ENCODE measurements at places on chromosomes 2 and 18.

DNA sequence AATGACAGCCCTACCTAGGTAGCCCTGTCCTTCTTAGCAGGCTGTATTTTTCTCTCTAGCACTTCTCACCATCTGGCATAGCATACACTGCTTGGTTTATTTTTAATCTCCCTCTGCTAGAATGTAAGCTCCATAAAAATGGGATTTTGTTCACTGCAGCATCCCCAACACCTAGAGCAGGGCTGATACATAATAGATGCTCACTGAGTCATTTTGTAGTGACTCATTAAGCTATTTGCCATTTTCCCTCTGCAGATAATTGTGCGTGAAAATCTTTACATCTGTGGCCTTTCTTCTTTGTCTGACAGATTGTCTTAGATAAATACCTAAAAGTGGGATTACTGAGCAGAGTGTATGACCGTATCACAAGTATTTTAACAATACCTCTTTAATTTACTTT is 82.5 kb downstream of the CERS6 start:
- no peak for DNase-seq

DNA sequence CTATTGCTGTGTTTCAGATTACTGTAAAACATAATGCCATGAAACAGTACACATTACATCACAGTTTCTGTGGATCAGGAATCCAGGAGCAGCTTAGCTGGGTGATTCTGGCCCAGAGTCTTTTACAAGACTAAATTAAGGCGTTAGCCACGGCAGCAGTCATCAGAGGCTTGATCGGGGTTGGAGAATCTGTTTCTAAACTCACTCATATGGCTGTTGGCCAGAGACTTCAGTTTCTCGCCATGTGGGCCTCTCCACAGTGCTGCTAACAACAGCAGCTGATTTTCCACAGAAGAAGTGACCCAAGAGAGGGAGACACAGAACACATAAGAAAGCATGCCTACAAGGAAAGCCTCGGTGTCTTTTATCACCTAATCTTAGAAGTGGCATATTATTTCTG is 89.2 kb upstream of the MYO3B start:
- no peak for DNase-seq

GRCh38 chr2:9356261-9356660 is 67.1 kb downstream of the ITGB1BP1 start:
- no peak for DNase-seq

DNA sequence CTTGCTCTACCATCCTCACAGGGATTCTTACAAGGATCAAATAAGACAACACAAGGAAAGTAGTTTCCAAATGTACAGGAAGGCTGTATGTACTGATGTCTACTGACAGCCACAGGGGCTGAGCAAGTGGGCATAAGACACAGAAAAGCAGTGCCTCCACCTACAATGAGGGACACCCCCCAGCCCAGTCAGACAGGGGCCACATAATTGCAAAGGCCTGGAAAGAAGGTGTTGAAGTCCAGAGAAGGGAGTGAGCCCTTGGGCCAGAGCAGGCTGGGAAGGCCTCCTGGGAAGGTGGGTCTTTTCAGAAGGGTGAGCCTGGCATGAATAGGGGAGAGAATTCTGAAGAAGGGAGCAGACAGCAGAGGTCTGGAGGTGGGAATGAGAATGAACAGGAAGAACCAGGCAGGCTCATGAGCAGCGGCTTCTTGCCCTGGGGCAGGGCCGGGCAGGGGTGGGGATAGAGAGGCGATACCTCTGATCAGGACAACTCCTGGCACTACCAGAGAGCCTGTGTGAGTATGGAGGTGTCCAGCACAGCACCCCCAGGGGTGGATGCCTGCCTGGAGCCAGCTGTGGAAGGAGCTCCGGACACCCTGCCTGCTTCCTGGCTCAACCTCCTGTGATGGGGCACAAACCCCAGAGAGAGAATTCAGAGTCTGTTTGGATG is 30.1 kb downstream of the HS1BP3 start:
- no peak for DNase-seq

GRCh38 chr18:11885278-11885947 is 22.7 kb downstream of the MPPE1 start:
- no peak for DNase-seq

- no peak for DNase-seq
Observed at GRCh38 chr2:238159661-238160205, 963 bp downstream of the ERFE start.

DNA sequence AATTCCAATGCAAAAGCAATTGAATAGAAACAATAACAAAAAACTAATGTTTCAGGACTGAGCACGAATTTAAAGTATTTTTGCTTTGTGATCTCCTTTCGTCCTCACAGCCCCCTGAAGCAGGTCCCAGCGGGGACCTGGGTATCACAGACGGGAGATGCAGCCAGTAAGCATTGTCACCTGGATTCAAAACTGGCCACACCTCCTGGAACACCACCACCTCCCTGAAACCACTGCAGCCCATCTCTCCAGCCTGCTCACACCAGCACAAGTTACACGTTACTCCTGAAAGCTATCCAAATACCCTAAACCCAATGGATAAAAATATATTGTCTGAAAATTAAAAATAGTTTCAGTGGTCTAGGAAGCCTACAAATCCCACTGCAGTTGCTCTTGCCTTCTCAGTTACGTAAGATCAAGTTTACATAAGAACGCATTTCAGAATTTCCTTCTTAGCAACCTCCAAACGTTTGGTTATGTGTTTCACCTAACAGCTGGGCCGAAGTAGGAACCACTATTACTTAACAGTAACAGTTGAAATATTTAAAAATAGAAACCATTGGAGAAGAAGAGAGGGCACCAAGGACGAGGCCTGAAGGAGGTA is 178.0 kb downstream of the HDAC4 start:
- DNase-seq, result no peak

DNA sequence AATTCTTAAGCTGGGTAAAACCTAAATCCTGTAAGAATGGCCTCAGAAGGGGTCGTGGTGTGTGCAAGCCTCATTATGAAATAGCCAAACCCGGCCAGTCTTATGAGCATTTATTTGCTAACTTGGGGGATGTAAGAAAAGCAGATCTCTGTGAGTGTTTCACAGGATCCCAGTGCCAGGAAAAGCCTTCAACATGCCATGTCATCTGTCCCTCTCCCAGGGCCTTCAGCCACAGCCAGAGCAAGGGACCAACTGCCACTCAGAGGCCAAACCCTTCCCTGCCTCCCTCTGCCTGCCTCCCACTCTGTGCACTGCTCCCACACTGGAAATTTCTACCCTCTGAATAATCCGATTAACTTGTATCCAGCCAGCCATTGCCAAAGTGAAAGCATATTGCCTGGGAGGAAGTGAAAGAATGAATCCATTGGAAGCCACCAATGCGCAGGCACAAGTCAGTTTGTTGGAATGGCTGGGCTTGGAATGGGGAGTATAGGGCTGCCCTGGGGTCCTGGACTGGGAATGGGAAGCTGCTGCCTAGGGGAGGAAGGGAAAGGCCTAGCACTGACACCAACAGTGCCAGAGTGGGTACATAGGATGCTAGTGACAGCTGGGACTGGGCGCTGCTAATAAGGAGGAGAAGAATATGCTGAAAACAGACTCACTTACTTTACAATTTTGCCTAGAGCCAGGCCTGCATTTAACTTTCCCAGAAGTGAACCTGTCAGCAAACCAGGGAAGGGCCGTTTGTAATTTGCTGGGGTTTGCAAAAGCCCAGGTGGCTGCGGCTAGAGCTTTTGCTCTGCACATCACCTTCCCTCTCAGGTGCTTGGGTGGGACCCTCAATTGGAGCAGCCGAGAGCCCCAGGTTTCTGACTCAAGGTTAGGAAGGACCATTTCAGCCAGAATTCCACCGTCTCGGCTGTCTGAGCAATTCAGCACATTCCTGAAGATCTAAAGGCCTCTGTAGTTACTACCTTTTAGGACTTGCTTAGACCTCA is 146.6 kb upstream of the NCK2 start:
- no peak for DNase-seq

All from COLO829 (cell line).